ENCODE measurements at places on chromosomes 1 and 21.

DNA sequence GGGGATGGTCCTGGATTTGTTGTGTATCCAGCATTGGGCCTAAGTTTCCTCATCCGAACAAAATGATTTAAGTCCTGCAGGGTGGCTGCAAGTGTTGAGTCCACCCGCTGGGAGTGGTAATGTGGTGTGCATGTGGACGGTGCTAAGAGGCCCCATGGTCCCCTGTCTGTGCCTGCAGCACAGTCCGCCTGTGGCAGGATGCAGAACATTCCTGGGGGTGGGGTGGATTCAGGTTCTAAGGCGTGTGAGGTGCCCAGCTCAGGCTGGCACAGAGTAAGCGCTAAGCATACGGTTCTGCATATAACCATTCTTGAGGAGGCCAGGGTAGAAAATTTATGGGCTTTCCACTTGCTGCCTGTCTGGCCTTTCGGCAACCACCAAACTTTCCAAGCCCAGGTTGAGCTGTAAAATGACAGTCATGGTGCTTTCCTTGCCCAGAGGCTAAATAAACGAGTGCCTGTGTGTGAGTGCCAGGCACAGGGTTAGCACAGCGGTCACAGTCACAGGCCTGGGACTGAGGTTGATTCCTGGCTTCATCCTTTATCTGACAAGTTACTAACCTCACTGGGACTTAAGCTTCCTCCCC is 30.7 kb downstream of the SLC2A1 start:
- no peak for DNase-seq

DNA sequence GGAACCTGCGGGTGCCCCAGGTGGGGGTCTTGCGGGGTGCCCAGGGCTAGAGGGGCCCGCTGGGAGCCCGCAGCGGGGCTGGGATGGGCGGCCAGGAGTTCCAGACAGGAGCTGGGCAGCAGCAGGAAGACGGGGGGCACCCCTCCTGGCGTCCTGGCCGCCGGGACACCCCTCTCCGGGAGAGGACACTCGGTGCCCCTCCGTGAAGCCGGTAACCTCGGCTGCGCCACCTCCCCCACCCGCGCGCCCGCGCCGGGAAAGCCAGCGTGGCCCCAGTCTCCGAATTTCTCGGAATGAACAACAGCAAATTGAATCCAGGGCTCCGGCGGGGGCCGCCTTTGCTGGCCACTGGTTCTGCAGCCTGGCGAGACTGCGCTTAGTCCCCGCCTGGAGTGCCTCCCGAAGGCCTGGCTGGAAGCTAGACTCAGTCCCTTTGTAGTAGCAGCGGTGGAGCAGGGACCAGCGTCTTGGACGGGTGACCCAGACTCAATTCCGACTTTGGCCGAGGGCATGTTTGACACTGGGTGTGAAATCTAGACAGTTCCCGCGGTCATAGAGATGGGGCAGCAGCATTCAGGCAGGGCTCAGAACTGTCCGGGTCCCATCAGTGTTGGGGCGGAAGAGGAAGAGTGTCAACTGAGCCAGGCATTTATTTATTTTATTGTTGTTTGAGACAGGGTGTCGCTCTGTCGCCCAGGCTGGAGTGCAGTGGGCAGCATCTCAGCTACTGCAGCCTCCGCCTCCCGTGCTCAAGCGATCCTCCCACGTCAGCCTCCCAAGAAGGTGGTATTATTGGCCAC is 773 bp downstream of the IFNGR2 start:
- peak; percentile 13 for DNase-seq

GRCh38 chr1:208942394-208943130 is 641.0 kb upstream of the CAMK1G start:
- DNase-seq = no peak

DNA sequence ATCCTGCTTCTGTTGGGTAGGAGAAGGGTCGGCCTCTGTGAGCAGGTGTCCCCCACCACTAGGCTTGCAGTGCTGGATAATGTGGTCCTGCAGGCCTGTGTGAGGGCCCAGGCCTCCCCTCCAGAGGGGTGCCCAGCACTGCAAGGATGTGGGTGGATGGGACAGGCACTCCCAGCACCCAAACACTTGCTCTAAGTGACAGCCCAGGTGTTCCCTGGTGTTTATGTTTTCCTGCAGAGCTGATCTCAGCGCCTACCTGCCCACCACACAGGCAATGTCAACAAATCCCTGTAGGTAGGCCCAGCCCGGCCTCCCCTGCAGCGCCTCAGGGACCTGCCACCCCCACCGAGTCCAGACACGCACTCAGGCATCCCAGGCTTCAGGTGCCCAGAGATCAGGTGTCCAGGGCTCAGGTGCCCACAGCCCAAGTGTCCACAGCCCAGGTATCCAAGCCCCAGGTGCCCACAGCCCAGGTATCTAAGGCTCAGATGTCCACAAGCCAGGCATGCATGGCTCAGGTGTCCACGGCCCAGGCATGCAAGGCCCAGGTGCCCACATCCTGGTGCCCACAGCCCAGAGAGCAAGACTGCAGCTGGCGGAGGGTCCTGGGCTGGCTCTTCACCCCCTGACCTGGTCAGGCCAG is 59.2 kb downstream of the WNT9A start:
- no peak for DNase-seq

- no peak for DNase-seq
Observed at GRCh38 chr1:198904321-198904720, 265.5 kb downstream of the PTPRC start.

DNA sequence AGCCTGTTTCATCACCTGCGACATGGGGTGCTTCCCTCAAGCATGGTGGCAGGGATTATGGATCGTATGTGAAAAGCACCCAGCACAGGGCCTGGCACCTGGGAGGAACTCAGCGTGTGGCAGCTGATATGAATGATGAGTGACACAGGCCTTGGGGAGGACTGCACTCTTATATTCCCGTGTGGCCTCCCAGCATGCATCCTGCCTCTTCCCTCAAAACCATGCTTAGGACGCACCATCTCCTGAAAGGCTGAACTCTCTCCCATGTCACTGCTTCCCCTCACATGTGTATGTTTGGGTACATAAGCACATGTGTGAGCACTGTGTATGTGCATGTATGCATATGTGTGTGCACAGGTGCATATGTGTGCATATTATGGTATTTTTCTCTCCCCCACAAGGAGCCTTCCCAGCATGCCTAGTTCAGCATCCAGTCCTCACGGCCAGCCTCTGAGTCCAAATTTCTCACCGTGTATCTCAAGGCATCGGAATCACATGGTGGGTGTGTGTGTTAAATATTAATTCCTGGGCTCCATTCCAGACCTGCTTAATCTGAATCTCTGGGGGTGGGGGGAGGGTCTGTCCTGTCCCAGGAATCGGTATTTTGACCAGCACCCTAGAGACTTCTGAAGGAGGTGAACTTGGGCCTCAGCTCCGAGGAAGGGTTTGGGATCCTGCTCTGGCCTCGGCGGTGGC is 12.8 kb downstream of the MYOM3 start:
- DNase-seq = no peak

GRCh38 chr21:42214921-42215320 is 4.0 kb upstream of the ABCG1 start:
- DNase-seq = no peak

- DNase-seq = no peak
Observed at GRCh38 chr1:3891329-3891865, 8.7 kb downstream of the C1orf174 start.

DNA sequence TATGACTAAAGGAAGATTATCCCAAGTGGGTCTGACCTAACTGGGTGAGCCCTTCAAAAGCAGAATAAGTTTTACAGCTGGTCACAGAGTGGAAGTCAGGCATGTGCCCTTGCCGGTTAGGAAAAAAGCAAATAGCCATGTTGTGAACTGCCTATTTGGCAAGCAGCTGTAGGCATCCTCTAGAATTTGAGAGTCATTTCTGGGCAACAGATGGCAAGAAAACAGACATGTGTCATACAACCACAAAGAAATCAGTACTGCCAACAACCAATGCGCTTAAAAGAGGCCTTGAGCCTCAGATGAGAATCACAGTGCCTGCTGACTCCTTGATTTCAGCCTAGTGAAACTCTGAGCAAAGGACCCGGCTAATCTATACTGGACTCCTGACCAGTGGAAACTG is 26.8 kb downstream of the LRRC53 start:
- DNase-seq = no peak

GRCh38 chr1:212062832-212063438 is 27.4 kb downstream of the DTL start:
- no peak for DNase-seq

DNA sequence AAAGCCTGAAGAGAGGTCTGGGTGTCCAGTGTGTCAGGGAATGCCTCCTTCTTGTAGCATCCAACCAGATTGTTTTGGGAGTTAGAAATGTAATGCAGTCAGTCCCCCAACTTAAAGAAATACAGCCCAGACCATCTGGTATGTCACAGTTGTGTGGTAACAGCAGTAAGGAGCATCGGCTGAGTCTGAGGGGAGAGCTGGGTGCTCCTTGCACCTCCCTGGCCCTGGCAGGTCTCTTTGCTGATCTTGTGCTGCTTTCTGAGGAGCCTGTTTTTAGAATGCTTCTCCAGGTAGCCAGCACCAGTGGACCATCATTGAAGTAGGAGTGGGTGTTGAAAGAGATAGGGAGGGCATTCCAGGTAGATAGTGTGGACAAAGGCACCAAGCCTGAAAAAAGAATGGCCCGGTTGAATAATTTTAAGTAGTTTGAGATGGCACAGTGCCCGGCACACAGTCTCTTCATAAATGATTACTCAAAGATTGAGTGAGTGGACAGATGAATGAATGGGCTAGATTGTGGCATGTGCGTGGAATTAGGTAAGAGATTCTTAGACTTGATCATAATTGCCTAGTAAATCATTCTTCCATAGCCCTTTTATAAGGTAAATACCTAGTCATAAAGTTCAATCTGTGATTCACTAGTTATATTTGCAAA is 46.5 kb downstream of the LAMC1 start:
- DNase-seq = no peak

DNA sequence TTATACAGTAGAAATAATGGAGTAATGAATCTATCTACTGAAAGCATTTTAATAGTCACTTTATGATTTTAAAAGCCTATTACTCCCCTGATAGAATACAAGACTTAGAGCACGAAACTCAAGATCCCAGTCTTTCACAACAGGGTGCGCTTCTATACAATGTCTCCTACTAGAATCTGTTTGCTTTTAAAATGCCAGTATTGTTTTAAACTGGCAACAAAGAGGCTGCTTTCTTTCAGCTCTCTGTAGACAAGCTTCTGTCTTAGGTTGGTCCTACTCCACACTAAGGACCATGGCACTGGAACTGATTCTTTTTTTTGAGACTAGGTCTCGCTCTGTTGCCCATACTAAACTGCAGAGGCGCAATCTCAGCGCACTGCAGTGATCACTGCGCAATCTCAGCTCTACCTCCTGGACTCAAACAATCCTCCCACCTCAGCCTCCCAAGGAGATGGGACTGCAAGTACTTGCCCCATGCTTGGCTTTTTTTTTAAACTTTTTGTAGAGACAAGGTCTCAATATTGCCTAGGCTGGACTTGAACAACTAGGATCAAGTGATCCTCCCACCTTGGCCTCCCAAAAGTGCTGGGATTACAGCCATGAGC is 4.8 kb downstream of the DCAF8 start:
- DNase-seq = no peak

DNA sequence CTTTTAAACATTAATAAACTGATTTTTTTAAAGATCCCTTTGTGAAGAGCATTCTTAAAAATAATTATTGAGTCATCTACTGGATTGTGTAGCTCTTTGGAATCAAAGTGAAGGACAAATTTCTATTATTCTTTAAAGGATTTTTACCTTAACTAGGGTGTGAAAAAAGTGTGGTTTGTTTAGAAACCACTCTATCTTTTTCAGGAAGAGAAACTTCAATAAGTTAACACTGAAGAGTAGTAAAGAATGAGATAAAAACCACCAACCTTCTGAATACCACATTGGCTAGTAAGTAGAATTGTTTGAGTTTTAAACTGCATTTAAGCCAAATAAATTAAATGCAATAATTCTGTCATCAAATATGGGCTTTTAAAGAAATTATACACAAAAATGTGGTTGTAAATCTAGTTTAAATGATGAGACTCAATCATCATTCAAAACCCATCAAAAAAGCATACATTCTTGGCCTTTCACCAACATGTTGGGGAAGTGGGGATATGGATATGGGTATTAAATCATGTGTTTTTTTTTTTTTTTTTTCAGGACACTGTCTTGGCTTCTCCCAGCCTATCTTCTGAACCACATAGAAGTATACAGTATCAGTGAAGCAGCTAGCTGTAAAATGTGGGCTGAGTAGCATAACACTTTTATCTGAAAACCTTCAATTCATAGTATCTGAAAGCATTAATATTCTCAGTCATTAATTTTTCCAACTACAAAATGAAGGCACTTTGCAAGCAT is 4.8 kb downstream of the S1PR1 start:
- no peak for DNase-seq

- DNase-seq = no peak
Observed at GRCh38 chr1:197782722-197783360, 7.6 kb upstream of the DENND1B start.

DNA sequence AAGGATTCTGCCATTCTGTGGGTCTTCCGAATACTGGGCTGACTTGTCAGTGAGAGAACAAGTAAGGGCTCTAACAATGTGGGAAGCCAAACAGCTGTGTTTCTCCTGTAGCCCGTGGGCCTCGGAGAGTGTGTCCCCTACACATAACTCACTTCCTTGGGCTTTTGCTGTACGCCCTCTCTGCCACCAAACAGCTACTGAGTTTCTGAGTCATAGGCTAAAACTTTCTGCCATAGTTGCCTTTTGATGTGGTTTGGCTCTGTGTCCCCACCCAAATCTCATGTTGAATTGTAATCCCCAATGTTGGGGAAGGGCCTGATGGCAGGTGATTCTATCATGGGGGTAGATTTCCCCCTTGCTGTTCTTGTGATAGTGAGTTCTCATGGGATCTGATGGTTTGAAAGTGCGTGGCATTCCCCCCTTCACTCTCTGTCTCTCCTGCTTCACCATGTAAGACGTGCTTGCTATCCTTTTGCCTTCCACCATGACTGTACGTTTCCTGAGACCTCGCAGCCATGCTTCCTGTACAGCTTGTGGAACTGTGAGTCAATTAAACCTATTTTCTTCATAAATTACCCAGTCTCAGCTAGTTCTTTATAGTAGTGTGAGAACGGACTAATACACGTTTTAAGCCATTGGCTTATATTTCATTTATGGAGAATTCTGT is 194.8 kb upstream of the HMCN1 start:
- no peak for DNase-seq

- no peak for DNase-seq
Observed at GRCh38 chr1:30088594-30088993, 634.8 kb downstream of the MATN1 start.

- no peak for DNase-seq
Observed at GRCh38 chr21:31456201-31456600, 112.1 kb upstream of the TIAM1 start.

DNA sequence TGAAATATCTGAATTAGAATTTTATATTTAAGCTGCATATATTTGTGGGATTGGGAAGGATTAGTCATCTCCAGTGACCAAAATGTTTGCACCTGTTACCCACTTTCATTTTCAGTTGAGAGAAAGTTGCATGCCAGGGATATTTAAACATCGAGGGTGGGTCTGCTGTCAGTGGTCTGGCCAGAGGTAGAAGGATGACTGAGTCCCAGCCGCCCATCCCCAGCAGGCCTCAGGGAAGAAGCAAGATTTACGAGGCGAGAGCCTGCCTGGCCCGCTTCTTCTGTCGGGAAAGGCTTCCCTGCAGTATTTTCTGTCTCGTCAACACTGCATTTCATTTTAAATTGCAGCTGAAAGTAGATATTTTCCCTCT is 1.4 kb upstream of the MAN1C1 start:
- DNase-seq = no peak
